ENCODE measurements at places on chromosomes 2 and 18. TPM values are rescaled to one million over a fixed set of nuclear protein-coding genes. Genes with fewer than 3 reads are reported as not detected.

Gene PSMA8
- not detected for total RNA-seq

Gene DLX1
- 0.19 TPM for total RNA-seq

Gene KRTCAP3
- total RNA-seq: 0.48 TPM

Gene CAPN13
- not detected for total RNA-seq

Gene PLA2R1
- total RNA-seq: 8.3 TPM

Gene COL6A3
- total RNA-seq: 409 TPM

Gene CHRNA1
- 0.22 TPM for total RNA-seq

Gene ARHGAP25
- total RNA-seq: 15.6 TPM

Gene NCKAP1
- 127 TPM for total RNA-seq

Gene SERPINB4
- total RNA-seq: not detected

Gene CPLX4
- total RNA-seq: not detected

Gene COPS7B
- total RNA-seq: 21.3 TPM

Gene FAP
- total RNA-seq: 24.7 TPM

Gene MRPL44
- total RNA-seq: 19.2 TPM

Gene CERKL
- not detected for total RNA-seq

Gene MFSD2B
- not detected for total RNA-seq

Gene SLC4A1AP
- total RNA-seq: 18.0 TPM

Gene ARL5A
- 50.6 TPM for total RNA-seq

Gene LMAN2L
- total RNA-seq: 10.2 TPM

Gene SKOR2
- not detected for total RNA-seq

Gene CYP1B1
- total RNA-seq: 113 TPM

Gene HPCAL1
- 45.3 TPM for total RNA-seq

Gene UNC80
- not detected for total RNA-seq

Gene DSC1
- total RNA-seq: not detected

Gene ARID5A
- total RNA-seq: 50.9 TPM

Gene NT5DC4
- total RNA-seq: not detected

Gene RTP5
- total RNA-seq: not detected

Gene TIGD1
- total RNA-seq: 2.2 TPM

Gene SNORC
- total RNA-seq: 0.64 TPM

Gene TEX44
- total RNA-seq: not detected

Gene STARD6
- not detected for total RNA-seq

Gene EFR3B
- total RNA-seq: 2.0 TPM

Gene HS1BP3
- total RNA-seq: 28.8 TPM

Gene AP1S3
- 0.61 TPM for total RNA-seq

Gene WDR7
- total RNA-seq: 33.1 TPM

Gene SPP2
- total RNA-seq: not detected

Gene EPHA4
- 23.1 TPM for total RNA-seq

Gene STAT4
- total RNA-seq: 4.1 TPM

Data from mesenteric fat pad (tissue), 1 donor.